ENCODE measurements at places on chromosomes 1 and 21.

DNA sequence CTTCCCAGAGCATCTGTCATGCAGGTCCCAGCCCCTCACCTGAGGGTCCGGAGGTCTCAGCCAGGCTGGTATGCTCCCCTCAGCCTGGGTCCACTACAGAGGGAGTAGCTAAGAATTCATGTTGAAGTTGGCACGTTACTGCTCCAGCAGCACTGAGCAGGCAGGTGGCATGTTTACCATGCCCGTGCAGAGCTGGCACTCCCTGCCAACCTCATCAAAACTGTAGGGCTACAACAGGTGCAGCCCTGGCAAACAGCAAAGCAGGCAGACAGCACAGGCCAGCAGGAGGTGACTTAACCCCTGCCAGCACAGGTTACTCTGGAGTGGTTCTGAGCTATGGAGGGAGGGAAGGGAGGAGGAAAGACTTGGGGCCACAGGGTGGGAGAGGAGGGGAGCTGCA is 46.4 kb downstream of the NUAK2 start:
- no peak for DNase-seq

DNA sequence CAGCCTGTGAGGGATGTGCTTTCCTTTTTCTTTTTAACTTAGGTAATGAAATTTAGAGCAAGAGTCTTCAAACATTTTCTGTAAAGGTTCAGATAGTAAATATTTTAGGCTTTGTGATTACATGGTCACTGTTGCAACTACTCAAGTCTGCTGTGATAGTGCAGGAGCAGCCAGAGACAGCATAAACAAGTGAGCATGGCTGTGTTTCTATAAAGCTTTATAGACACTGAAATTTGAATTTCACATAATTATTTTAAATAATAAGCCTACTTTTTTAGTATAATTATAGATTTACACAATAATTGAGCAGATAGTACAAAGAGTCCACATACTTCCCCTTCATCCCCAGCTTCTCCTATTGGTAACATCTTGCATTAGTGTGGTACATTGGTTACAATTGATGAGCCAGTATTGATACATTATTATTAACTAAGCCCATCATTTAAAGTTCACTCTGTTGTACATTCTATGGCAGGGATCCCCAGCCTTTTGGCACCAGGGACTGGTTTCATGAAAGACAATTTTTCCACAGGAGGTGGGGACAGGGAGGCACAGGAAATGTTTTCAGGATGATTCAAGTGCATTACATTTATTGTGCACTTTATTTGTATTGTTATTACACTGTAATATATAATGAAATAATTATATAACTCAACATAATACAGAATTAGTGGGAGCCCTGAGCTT is 3.0 kb downstream of the ATF6 start:
- DNase-seq, result no peak

DNA sequence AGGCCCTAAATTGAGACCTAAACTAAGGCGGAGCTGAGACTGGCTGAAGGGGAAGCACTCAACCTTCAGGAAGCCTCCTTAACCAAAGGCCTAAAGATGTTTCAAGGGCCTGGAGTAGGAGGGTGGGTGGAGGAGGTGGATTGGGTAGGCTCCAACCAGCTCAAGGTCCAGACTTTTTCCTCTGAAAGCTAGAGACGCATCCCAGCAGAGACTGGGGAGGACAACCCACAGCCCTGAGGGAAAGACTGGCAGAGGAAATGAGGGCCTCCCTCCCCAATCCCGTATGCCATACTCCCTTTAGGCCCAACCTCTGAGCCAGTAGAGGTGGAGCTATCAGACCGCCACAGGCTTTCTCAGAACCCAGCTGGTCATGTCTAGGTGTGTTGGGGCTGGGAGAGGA is 1.1 kb downstream of the ECM1 start:
- DNase-seq, result no peak

DNA sequence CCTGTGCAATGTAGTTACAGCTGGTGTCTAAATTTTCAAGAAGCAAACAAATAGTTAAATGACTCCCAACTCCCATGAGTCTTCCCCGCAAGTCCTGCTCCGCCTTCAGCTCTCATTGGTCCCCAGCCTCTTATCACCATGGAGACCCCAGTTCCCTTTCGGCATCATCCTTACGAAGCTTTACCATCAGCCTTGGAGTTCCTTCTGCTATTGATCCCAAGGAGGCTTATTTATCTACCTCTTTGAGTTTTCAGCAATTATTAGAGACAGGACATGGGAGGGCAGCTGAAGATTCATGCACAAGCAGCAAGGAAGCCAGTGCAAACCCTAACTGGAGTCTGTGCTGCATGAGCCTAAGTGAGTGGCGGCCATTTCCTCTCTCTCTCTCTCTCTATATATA is 12.3 kb downstream of the KCNA2 start:
- no peak for DNase-seq

- peak; percentile 61 for DNase-seq
These were observed 207.8 kb downstream of the SLC45A1 start for GRCh38 chr1:8525558-8526275.
